Eye (tissue), 1 donor: ENCODE measurements at places on chromosomes 2 and 18.

GRCh38 chr2:121873864-121874263 lies 118.4 kb downstream of the TSN start:
- peak; percentile 55 for DNase-seq

GRCh38 chr18:77597726-77598125 lies 348.1 kb downstream of the GALR1 start:
- DNase-seq, result no peak

- no peak for DNase-seq
Measured at GRCh38 chr2:123165616-123166015, 859.5 kb upstream of the CNTNAP5 start.

- no peak for DNase-seq
Measured at GRCh38 chr2:191926671-191927070, 79.8 kb upstream of the CAVIN2 start.

- DNase-seq, result no peak
Measured at GRCh38 chr2:102622646-102623045, 3.3 kb downstream of the SLC9A2 start.

DNA sequence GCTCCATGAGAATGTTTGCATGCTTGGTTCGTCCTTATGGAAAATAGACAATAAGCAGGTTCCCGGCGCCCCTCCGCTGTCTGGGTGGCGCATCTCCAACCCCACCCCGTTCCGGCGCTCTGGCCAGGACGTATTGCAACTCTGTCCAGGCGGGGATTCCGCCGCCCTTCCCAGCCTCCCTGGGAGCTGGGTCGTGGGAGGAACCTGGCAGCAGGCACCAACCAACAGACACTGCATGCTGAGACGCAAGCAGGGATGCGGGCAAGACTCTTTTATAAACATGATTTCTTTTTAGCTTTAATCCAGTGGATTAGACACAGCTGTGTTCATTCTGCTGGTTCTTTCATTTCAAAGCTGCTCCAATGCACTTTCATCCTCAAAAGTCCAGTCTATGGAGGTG lies 240.2 kb downstream of the SH3BP4 start:
- DNase-seq, result no peak

DNA sequence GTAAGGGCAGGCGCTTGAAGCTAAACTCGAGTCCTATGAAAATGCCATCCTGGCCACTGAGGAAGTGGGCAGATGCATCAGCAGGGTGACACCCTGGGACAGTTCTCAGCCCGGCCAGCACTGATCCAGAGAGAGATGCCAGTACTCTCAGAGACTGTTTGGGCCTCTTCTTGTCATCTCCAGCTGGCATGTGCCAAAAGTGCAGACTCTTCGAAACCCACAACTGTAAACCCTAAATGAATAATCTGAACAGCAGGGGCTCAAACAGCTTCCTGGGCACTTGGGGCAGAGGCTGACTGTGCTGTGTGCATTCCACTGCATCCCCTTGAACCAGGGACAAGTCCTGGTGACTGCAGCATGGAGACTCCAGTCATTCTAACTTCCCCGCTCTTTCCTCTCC lies 204.2 kb upstream of the SMAD2 start:
- no peak for DNase-seq

GRCh38 chr2:239581352-239581901 lies 180.6 kb upstream of the HDAC4 start:
- DNase-seq, result no peak

GRCh38 chr2:205658572-205658971 lies 23.7 kb upstream of the NRP2 start:
- no peak for DNase-seq

DNA sequence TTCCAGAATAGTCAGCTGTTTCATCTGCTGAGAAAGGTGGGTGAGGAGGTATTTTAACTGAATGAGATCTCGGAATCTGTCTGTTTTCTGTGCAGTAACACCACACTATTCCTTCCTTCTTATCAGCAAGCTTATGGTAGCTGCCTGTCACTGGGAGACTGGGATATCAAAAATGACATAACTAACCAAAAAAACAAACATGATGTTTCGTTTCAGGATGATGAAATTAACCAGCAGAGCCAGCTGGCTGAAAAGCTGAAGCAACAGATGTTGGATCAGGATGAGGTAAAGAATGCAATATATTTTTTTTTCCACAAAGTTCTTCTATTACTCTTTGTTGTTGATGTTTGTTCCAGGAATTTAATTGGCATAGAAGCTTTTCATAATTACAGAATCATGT lies 59.8 kb upstream of the LYPD6B start:
- DNase-seq, result no peak

DNA sequence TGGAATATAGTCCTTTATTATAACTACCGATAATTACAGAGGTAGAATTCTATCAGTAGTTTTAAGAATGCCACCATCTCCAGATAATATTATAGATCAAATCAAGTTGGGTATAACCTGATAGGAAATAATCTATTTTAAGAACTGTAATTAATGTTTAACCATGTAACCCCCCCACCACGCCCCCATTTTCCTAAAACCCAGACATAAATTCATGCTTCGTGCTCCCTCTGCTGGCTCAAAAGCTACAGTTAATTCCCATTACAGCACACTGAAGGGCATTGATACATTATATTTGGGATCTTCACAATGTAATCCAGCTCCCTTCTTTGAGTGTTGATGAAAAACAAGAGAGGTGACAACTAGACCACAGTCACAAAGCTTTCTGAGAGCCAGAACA lies 228.0 kb upstream of the SMAD7 start:
- DNase-seq, result peak; percentile 44

GRCh38 chr2:223580951-223581350 lies 21.2 kb downstream of the SCG2 start:
- DNase-seq, result peak; percentile 48

DNA sequence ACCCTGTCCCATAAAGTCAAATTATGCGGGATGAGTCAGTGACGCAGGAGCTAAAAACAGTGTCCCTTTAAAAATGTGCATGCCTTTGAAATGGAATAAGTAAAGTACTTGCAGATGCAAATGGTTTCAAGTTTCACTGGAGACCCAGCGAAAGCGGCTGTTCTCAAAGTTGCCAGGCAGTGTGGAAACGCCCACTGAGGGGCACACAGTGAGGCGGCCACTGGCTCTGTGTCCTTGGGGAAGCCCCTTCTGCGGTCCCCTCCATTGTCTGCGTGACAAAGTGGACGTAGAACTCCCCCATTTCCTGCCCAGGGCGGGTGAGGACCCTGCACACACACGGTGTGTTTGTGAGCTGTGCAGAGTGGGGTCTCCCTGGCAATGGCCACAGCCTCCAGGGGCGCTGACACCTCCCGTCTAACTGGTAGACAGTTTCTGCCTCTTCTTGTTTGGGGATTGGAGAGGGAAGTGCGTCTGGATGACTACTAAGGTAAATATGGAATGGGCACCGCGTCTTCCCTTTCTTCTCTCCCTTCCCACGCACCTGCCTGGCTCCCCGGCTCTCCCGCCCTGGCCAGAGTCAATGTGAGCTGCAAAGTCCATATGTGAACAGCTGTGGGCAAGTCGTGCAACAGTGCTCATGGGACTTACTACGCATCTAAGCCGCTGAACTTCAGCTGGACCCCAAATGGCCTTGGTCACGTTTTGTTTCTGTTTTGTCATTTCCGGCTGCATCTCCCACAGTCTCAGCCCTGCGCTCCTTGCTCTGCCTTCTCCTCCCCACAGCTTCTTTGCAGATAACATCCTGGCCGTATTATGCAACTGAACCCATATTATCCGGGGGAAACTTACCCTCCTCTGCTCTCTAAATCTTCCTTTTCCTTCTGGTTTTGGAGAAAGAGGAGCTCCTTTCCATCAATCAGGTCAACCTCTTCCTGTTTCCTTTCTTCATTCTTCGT lies 33.7 kb upstream of the ZNF516 start:
- DNase-seq, result peak; percentile 79

GRCh38 chr2:15273452-15273851 lies 287.7 kb downstream of the NBAS start:
- DNase-seq, result no peak

DNA sequence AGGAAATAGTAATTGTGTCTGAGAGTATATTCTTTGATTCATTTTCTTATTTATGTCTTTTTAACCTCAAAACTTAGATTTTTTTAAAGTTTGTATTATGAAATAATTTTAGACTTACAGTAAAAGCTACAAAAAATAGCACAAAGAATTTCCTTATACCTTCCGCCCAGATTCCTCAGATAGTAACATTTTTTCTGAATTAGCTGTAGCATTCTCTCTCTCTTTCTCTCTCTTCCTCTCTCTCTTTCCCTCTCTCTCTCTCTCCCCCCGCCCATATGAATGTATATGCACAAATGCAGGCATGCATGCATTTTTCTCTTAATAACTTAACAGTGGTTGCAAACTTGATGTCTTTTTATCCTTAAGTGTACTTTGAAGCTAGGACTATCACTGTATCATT lies 361.1 kb upstream of the NRP2 start:
- DNase-seq, result no peak

GRCh38 chr2:101083613-101084012 lies 67.6 kb downstream of the TBC1D8 start:
- peak; percentile 3 for DNase-seq

DNA sequence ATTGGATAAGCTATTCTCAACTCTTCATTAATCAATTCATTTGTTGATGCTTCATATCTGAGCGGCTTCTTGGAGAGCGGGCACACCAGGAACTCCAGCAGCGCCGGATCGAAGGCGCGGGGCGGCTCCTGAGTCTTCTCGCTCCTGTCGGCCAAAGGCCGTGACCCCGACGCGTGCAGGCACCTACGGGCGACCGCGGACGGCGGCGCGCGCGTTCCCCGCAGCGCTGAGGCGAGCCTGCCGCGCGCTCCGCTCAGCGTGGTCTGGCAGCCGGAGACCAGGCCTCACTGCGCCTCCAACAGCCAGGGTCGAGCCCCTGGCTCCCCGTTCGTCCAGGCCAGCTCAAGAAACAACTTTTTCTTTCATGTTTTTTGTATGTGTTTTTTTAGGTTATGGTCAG lies 97.5 kb downstream of the ICA1L start:
- DNase-seq, result no peak

DNA sequence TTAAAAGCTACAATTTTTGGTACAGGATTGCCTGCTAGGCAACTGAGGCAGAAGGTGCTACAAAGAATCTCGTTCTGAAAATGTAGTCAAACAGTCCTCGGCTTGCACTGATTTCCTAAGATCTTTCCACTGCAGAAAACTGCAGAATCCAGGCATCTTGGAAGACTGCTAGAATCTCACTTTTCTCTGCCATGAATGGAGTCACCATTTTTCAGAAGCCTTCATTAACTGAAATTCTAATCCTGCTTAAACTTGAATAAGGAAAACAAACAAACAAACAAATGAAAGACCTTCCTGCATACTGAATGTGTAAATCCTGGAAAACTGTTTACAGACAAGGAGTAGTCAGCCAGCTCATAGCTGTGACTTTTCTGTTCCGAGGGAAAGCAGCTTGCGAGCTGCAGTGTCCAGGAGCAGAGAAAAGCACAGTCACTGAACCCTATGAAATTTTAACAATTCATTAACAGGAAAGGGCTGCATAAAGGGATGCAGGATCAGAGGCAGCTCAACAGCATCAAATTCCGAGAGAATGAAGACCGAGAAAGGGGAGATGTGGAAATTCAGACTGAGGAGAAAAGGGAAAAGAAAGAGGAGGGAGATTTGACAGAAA lies 210.5 kb upstream of the PIK3C3 start:
- peak; percentile 54 for DNase-seq

- DNase-seq, result no peak
Measured at GRCh38 chr2:18795906-18796305, 206.5 kb upstream of the NT5C1B start.

GRCh38 chr2:217283460-217283859 lies 423.6 kb upstream of the TNP1 start:
- DNase-seq, result peak; percentile 55

DNA sequence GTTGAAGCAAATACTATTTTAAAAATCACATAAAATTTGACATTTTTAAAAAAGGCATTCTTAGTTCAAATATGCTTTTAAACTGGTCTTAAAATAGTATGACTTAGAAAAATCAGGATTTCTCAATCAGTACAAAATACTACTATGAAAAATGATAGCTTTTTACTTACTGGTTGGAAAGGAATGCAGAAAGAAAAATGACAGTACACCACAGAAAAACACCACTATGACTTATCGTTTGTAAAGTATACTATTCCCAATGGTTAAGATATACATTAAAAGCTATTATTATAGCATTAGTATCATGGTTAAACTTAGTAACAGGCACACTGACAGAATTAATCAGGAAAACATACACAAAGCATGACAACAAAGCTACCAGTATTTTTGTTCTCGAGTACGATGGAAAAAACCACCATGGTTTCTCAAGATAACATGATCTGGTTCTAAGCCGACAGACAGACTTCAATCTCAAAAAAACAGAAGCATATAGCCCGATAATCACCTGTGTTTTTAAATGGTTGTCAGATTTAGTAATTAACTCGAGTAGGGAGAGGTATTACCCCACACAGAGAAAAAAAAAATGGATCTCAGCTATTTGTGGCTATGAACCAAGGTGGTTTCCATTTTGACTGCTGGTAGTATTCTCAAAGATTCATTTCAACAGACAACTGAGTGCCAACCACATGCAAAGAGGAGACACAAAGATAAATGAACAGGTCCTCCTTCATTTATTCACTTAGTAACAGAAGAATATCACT lies 39.1 kb downstream of the CUL3 start:
- DNase-seq, result no peak

DNA sequence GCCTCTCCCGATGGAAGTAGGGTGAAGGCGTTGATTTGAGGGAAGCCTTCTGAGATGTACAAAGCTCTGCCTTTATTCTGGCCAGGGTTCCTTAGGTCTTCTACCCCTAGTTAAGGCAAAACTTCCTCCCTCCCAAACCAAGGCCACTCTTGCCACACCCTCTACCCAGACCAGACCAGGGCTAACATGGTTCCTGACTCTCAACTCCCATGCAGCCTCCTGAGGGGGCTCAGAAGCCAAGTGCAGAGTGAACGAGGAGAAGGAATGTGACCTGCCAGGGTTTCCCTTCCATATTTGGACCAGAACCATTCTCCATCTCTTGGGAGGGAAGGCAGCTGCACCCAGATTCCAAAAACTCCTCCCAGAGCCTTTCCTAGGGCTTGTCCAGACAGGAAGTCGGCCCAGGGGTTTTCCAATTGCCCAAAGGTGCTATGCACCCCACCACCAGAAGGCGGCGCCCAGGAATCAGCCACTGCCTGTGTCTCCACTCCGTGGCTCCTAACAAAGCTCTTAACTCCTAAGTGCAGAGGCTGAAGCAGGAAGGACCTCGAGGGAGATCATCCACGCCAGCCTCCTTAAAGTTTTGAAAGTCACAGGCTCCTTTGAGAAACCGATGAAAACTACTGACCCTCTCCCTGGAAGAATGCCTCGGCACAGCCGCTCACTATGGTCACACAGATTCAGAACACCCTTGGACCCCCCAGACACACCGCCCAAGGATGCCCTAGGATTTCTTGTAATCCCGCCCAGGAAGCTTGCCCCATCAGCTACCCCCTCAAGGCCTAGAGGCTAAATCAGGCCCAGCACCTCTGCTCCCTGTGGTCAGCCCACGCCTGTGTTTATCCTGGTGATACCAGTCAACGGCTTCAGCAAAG lies 157.8 kb downstream of the SMAD2 start:
- DNase-seq, result no peak

DNA sequence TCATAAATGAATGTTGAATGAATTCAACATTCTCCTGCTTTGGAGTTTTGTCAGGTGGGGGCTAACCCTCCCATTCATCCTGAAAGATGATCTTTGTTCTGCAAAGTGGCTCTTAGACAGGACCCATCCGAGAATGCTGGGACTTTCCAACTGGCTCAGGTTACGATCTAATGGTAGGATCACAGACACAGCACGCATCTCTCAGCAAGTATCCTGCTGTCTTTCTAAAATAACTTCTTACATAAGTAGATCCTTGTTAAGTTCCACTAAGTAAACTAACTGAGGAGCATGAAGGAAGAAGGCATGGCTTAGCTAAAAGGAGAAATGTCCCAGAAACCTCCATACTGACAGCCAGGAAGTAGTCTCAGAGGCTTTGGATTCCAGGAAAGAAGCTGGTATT lies 23.7 kb downstream of the CYP27A1 start:
- peak; percentile 41 for DNase-seq

- no peak for DNase-seq
Measured at GRCh38 chr2:237623428-237624403, 3.7 kb upstream of the LRRFIP1 start.
